ENCODE measurements at places on chromosomes 4 and X.

DNA sequence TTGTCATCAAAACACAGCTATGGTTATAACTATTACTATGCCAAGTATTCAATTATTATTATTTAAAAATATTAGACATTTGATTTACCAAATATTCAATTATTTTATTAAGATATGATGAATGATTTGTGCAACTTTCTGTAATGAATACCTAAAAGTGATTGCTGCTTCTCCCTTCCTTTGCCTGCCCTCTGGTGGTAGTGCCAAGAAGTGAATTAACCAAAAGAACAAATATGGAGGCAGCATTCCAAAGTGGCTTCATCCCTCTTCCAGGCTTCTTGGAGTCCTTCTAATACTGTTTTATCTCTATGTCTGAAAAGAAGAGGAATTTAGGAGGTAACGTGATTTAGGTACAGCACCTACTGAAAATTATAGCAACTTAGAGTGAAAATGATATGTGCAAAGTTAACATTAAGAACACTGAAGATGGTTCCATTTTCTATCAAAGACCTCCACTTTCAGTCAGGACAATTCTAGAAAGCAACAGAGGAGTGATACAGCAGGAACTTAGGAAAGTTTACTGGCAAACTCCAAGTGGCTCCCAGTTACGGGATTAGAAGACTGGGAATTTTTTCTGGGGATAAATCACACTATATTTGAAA is 43.0 kb downstream of the ENPEP start:
- no peak for DNase-seq
- H3K27ac ChIP-seq, result no peak overlapping the region
- no peaks in the 10 kb centered on the region for H3K36me3 ChIP-seq
- H3K4me1 ChIP-seq, result peaks cover 9% of the 10 kb centered on the region

- no peaks in the 10 kb centered on the region for H3K27me3 ChIP-seq
- no peaks in the 10 kb centered on the region for H3K36me3 ChIP-seq
- no peak overlapping the region for H3K4me3 ChIP-seq
- H3K4me1 ChIP-seq, result no peaks in the 10 kb centered on the region
- no peak for DNase-seq
- no peak overlapping the region for H3K27ac ChIP-seq
These were observed 1575.8 kb upstream of the PABPC4L start for GRCh38 chr4:135777361-135777760.

DNA sequence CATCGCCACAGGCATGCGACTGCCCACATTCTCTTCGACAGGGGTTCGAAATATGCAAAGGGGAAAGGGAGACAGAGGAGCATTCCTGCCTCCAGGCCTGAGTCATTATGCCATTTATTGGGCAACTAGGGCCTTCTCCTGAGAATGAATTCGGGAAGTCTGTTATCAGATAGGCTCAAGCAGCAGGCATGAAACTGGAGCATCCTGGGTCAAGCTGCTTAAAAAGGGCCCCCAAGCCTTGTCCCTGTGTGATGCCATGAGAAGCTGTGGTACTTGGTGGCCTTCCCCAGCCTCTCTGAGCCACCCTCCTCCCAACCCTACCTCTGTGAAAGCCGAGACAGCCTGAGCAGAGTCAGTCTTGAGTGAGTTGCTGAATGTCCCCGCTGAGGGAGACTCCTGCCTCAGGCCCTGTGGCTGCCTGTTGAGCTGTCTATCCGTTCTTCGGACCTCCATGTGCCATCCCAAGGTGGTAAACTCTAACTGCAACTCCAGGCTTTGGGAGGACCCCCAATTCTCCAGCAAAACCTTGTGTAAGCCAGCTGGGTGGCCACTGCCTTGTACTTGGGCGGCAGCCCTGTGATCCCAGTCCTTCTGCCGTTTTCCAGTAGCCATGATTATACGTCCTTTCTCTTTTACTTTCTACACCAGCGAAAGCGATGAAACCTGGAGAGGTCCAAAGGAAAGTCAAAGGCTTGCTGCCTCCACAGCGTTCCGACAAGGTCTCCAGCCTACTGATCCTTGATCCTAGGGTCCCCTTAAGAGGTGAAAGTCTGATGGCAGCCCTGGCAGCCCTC is 37.7 kb downstream of the NBDY start:
- no peaks in the 10 kb centered on the region for H3K36me3 ChIP-seq

DNA sequence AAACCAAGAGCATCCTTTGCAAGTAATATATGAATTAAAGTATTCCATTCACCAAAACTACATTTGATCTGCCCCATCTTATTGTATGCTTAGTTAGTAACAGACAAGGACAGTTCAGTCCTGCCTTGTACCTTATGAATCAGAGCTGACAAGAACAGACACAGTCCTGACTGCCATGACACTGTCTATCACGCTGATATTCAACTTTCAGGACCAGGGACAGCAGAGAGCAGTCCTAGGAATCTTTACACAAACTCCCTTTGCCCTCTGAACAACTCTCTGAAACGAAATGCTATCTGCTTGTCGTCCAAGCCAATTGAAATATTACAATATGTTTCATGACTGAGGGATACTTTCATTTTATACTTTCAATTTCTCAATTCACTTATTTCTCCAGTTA is 268.6 kb upstream of the VCX start:
- H3K36me3 ChIP-seq, result no peaks in the 10 kb centered on the region
- no peaks in the 10 kb centered on the region for H3K27me3 ChIP-seq
- DNase-seq, result no peak
- H3K4me1 ChIP-seq, result no peaks in the 10 kb centered on the region
- no peak overlapping the region for H3K27ac ChIP-seq
- H3K4me3 ChIP-seq, result no peak overlapping the region

DNA sequence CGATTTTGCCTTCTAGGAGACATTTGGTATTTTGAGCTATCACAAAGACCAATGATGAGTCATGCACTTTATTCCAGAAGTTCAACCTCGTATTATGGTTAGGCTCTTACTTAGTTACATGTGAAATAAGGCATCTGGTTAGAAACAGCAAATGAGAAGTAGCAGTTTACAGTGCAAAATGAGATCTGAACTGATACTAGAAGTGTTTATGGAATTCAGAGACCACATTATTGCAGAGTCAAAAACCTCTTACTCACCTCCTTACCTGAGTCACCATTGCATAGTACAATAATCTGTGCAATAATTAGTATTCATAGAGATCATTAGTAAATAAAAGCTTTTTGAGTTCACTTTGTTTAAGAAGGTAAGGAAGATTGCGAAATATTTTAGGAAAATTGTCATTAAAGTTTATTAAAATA is 38.7 kb downstream of the SEC24B start:
- peaks cover 6% of the 10 kb centered on the region for H3K36me3 ChIP-seq
- no peaks in the 10 kb centered on the region for H3K27me3 ChIP-seq
- H3K4me1 ChIP-seq, result peaks cover 35% of the 10 kb centered on the region

GRCh38 chrX:48626401-48627298 is 29.4 kb downstream of the WDR13 start:
- H3K4me3 ChIP-seq, result no peak overlapping the region
- no peaks in the 10 kb centered on the region for H3K36me3 ChIP-seq
- DNase-seq, result no peak
- no peaks in the 10 kb centered on the region for H3K4me1 ChIP-seq

DNA sequence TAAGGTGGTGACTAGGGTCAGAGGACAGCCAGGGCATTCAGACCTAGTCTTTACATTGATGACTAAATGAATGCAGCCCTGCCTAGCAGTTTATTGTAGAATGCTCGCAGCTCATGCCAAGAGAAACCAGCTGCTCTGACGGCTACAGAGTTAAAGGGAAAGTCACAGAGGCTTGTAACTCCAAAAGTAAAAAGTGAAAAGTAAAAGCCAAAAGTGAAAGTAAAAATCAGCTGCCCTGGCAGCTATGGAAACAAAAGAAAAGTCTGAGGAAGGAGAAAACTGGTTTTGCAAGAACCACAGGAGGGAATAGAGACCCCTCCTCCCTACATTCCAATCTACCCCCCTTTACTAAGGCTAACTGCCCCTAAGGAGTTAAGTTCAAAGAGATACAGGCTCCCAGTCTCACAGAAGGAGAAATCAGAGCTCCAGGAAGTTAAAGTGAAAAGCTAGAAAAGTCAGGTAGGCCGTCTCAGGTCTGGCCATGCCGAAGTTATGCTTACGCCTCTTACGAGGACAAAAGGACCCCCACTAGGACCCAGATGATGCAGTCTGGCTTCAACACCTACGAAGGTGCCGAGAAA is 6.0 kb downstream of the GAGE10 start:
- H3K27ac ChIP-seq, result peak overlapping the region; percentile 97
- DNase-seq, result no peak
- no peaks in the 10 kb centered on the region for H3K27me3 ChIP-seq
- peaks cover 13% of the 10 kb centered on the region for H3K4me1 ChIP-seq
- peaks cover 2% of the 10 kb centered on the region for H3K36me3 ChIP-seq

GRCh38 chr4:103499094-103499493 is 220.7 kb downstream of the TACR3 start:
- no peak overlapping the region for H3K27ac ChIP-seq
- H3K4me1 ChIP-seq, result no peaks in the 10 kb centered on the region
- no peaks in the 10 kb centered on the region for H3K36me3 ChIP-seq
- H3K4me3 ChIP-seq, result no peak overlapping the region

GRCh38 chrX:31227250-31227649 is 155.4 kb upstream of the FTHL17 start:
- H3K27ac ChIP-seq, result no peak overlapping the region
- H3K4me3 ChIP-seq, result no peak overlapping the region
- DNase-seq, result no peak
- no peaks in the 10 kb centered on the region for H3K27me3 ChIP-seq

DNA sequence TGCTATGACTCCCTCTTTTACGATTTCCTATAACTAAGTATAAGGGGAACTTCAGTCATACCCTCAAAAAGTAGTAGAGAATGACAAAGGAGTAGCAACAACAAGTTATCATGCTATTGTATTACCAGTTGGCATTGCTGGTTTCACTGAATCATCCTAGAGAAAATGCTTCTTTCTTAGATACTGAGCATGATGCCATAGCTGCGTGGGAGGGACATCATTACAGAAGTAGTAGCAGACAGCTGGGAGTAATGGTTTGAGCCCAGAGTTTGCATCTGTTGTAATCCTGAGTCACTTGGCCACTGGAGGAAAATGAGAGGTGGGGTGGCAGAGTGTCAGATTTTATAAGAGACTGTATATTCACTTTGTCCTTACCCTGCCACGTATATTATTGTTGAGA is 38.6 kb downstream of the MTMR1 start:
- no peak overlapping the region for H3K27ac ChIP-seq
- H3K27me3 ChIP-seq, result no peaks in the 10 kb centered on the region
- no peak for DNase-seq
- peaks cover 15% of the 10 kb centered on the region for H3K4me1 ChIP-seq

GRCh38 chr4:153409412-153409811 is 56.7 kb upstream of the TMEM131L start:
- DNase-seq, result no peak
- no peaks in the 10 kb centered on the region for H3K36me3 ChIP-seq
- peaks cover 2% of the 10 kb centered on the region for H3K4me1 ChIP-seq
- H3K4me3 ChIP-seq, result no peak overlapping the region
- H3K27ac ChIP-seq, result no peak overlapping the region

GRCh38 chrX:10756441-10756840 is 136.1 kb upstream of the MID1 start:
- no peaks in the 10 kb centered on the region for H3K27me3 ChIP-seq
- no peak overlapping the region for H3K4me3 ChIP-seq
- H3K27ac ChIP-seq, result no peak overlapping the region
- H3K36me3 ChIP-seq, result no peaks in the 10 kb centered on the region
- no peaks in the 10 kb centered on the region for H3K4me1 ChIP-seq

- no peaks in the 10 kb centered on the region for H3K36me3 ChIP-seq
- H3K4me1 ChIP-seq, result peaks cover 3% of the 10 kb centered on the region
- no peak overlapping the region for H3K4me3 ChIP-seq
- no peak overlapping the region for H3K27ac ChIP-seq
These were observed 82.4 kb upstream of the CLCN4 start for GRCh38 chrX:10074241-10074941.

DNA sequence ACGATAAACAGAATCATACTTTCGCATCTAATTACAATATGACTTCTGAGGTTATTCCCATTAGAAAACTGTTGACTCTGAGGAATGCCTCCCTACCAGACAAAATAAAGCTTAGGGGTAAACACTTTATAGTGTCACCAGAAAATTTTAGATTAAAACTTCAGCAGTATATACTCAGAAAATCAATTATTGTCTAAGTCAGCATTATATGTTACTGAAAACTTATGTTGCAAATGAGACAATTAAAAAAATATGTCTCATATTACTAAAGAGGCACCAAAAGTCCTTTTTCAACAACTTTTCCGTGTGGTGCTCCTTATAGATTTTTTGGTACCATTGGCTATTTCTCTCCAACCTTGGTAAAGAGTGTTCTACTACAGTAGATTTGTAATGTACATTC is 91.4 kb downstream of the HMGN5 start:
- peaks cover 4% of the 10 kb centered on the region for H3K27me3 ChIP-seq
- DNase-seq, result no peak
- H3K4me3 ChIP-seq, result no peak overlapping the region
- no peaks in the 10 kb centered on the region for H3K4me1 ChIP-seq

DNA sequence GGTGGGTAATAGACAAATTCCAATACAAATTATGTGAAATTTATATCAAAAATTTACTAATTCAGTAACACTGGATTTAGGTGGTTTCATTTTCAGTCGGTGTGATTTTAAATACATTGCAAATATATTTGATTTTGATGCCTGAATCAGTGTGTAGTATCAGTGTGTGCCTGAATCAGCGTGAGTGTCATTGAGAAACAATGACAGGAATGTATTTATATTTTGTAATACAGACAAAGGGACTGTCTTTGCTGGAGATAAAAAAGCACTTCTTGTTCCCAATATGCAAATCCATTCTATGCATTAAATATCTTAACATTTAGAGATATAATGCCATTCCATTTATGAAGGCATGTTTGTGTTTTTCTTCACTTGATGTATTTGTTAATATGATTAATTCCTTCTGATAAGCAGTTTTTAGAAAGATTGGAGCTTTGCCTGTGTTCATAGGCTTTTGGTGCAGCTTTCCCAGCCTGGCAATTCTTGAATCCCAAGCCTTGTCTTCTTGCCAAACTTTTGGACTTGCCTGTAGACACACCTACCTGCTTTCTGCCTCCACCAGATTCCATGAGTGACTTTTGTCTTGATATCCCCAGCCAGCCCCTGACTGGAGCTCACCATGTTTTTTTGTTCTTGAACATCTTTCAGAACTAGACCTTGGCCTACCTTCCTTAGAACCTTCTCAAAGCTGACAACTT is 243.8 kb downstream of the ADGRL3 start:
- no peaks in the 10 kb centered on the region for H3K27me3 ChIP-seq
- H3K4me1 ChIP-seq, result no peaks in the 10 kb centered on the region

DNA sequence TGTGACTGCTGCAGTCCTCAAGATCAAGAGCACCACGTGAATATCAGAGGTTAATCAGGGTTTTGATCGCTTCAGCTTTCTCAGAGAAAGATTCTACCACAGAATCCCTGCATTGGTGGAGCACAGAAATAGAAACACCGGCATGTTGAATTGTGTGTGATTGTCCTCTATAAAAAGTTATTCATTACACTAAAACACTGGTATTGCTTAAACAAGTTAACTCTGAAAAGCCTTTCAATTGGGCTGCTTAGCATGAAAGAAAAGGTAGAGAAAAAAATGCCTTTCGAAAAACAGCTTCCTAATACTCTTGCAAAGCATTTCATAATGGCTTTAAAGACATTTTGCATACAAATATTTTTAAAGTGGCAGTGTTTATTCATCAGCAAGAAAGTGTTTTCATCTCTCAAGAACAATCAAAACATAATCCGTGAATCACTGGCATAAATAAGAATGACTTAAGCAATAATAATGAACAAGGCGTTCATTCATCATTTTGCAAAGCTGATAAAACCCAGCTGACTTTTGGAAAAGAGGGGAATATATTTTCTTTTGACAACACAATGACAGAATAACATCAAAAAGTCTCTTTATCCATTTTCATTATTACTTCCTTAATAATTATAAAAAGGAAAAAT is 61.1 kb downstream of the HELT start:
- H3K4me3 ChIP-seq, result no peak overlapping the region
- no peak overlapping the region for H3K27ac ChIP-seq
- peaks cover 35% of the 10 kb centered on the region for H3K27me3 ChIP-seq
- DNase-seq, result no peak
